ENCODE measurements at places on chromosomes 16 and 17. TPM values are rescaled to one million over a fixed set of nuclear protein-coding genes. Genes with fewer than 3 reads are reported as not detected.

SAMD14 gene
- total RNA-seq, result 2.5 TPM

CDH13 gene
- total RNA-seq, result 7.5 TPM

GRB7 gene
- total RNA-seq, result 1.6 TPM

TBC1D3G gene
- not detected for total RNA-seq

KRT40 gene
- not detected for total RNA-seq

ST6GALNAC2 gene
- 104 TPM for total RNA-seq

ICAM2 gene
- 38.2 TPM for total RNA-seq

HEATR9 gene
- total RNA-seq, result 0.27 TPM

TPSG1 gene
- total RNA-seq, result 0.45 TPM

EFCAB5 gene
- total RNA-seq, result 0.45 TPM

KRT33A gene
- total RNA-seq, result not detected

ABCA10 gene
- total RNA-seq, result 189 TPM

APRT gene
- total RNA-seq, result 46.0 TPM

CCDC78 gene
- 2.1 TPM for total RNA-seq

PABPN1L gene
- not detected for total RNA-seq

ZG16B gene
- not detected for total RNA-seq

PNMT gene
- 1.3 TPM for total RNA-seq

BTBD17 gene
- total RNA-seq, result not detected

CIBAR2 gene
- not detected for total RNA-seq

ITGAX gene
- 41.1 TPM for total RNA-seq

SNF8 gene
- 57.1 TPM for total RNA-seq

PIK3R5 gene
- total RNA-seq, result 15.1 TPM

MPP2 gene
- 4.6 TPM for total RNA-seq

CLEC19A gene
- 0.13 TPM for total RNA-seq

SLC5A11 gene
- total RNA-seq, result not detected

NPW gene
- 0.36 TPM for total RNA-seq

TVP23A gene
- 3.3 TPM for total RNA-seq

NSRP1 gene
- 53.4 TPM for total RNA-seq

RNPS1 gene
- total RNA-seq, result 103 TPM

MT1A gene
- total RNA-seq, result 1.8 TPM

FADS6 gene
- not detected for total RNA-seq
